Heart right ventricle (tissue), 16 donors: ENCODE measurements at places on chromosomes 12 and 14. TPM values are rescaled to one million over a fixed set of nuclear protein-coding genes. Genes with fewer than 3 reads are reported as not detected.

GRCh38 chr12:6959058-6959804, 8.1 kb downstream of the PTPN6 start:
- no peaks in the 10 kb centered on the region for H3K27me3 ChIP-seq
- no peak for DNase-seq
- H3K4me1 ChIP-seq: peaks cover 56% of the 10 kb centered on the region
- H3K4me3 ChIP-seq: peak overlapping the region; percentile 43
- no peaks in the 10 kb centered on the region for H3K36me3 ChIP-seq

GRCh38 chr14:91140672-91141071, 26.8 kb downstream of the DGLUCY start:
- no peaks in the 10 kb centered on the region for H3K27me3 ChIP-seq
- H3K4me3 ChIP-seq: no peak overlapping the region
- peaks cover 30% of the 10 kb centered on the region for H3K4me1 ChIP-seq
- no peak for DNase-seq
- no peak overlapping the region for H3K27ac ChIP-seq

LGMN gene
- 92.7 TPM for total RNA-seq

DNA sequence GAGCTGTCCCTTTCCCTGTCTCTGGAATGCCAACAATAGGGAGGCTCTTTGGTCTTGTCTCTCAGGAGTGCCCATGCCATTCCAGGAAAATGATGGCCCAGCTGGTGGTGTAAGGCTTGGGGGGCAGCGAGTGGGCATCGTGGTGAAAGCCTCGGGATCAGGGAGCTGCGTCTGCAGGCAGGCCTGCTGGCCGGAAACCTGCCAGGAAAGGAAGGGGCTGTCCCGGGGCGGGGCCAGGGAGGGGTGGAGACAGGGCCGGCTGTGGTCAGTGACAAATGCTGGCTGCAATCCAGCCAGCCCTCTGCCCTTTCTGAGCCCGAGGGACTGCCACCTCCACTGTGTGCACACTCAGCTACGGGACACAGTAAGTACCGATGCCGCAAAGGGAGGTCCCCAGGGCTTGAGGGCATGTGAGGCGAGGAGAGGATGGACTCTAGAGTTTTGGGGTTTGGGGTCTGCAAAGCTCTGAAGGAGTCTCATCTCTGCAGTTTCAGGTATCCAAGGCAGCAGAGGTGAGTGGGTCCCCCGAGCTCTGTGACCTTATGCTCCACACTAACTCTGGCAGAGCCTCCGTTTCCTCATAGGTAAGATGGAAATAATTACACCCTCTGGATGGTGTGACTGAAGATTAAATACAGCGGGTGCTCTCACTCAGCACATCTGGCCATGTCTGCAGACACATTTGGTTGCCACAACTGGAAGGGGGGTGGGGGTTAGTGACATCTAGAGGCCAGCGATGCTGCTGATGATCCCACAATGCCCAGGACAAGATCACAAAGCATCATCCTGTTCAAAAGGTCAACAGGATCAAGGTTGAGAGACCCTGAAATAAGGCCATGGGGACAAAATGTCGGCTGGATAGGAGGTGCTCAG, at the start of gene SERPINA5:
SERPINA5 (plus strand) TSS at position 300 of the 873 bp plus-strand sequence. CDS start 5,937 bp downstream, outside the sequence.
- no peak within 1 kb of the TSS for H3K27ac ChIP-seq
- H3K4me3 ChIP-seq: no peak within 1 kb of the TSS
- no peaks in the 10 kb centered on the region for H3K4me1 ChIP-seq
- peak; percentile 32 for DNase-seq

DNA sequence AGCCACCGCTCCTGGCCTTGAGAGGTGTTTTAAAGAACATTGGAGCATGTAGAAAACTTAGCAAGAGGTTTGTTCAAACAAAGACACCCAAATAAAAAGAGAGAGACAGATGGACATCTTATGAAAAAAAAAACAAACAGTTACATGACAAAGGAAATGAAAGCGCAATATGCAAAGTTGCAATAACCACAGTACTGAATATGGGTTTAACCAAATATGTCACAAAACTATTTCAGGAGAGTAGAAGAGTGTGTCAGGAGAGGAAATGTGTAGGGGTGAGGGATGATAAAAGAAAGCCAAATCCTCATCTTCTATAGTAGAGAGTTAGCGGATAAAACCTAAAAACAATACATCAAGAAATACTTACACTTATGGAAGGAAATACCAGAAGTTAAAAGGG, 98.4 kb downstream of the GTF2A1 start:
- DNase-seq: no peak
- no peaks in the 10 kb centered on the region for H3K4me1 ChIP-seq
- H3K27ac ChIP-seq: no peak overlapping the region
- H3K27me3 ChIP-seq: no peaks in the 10 kb centered on the region

- H3K4me1 ChIP-seq: no peaks in the 10 kb centered on the region
- no peaks in the 10 kb centered on the region for H3K27me3 ChIP-seq
- H3K36me3 ChIP-seq: no peaks in the 10 kb centered on the region
- no peak overlapping the region for H3K4me3 ChIP-seq
- no peak for DNase-seq
- no peak overlapping the region for H3K27ac ChIP-seq
These were observed 25.0 kb upstream of the APPL2 start for GRCh38 chr12:105261010-105261409.

GRCh38 chr12:47773858-47774580, 981 bp downstream of the SLC48A1 start:
- no peaks in the 10 kb centered on the region for H3K27me3 ChIP-seq
- DNase-seq: no peak
- peaks cover 65% of the 10 kb centered on the region for H3K4me1 ChIP-seq

GRCh38 chr14:73058922-73059673, 764 bp downstream of the RBM25 start:
- DNase-seq: no peak
- peak overlapping the region; percentile 79 for H3K4me3 ChIP-seq
- peaks cover 5% of the 10 kb centered on the region for H3K4me1 ChIP-seq
- H3K27ac ChIP-seq: peak overlapping the region; percentile 65
- H3K36me3 ChIP-seq: no peaks in the 10 kb centered on the region

TWF1 gene
- 19.7 TPM for total RNA-seq

GRCh38 chr14:23382276-23382675, 5.4 kb downstream of the CMTM5 start:
- no peak overlapping the region for H3K4me3 ChIP-seq
- no peak for DNase-seq
- H3K27ac ChIP-seq: no peak overlapping the region
- no peaks in the 10 kb centered on the region for H3K27me3 ChIP-seq
- H3K4me1 ChIP-seq: no peaks in the 10 kb centered on the region

DNA sequence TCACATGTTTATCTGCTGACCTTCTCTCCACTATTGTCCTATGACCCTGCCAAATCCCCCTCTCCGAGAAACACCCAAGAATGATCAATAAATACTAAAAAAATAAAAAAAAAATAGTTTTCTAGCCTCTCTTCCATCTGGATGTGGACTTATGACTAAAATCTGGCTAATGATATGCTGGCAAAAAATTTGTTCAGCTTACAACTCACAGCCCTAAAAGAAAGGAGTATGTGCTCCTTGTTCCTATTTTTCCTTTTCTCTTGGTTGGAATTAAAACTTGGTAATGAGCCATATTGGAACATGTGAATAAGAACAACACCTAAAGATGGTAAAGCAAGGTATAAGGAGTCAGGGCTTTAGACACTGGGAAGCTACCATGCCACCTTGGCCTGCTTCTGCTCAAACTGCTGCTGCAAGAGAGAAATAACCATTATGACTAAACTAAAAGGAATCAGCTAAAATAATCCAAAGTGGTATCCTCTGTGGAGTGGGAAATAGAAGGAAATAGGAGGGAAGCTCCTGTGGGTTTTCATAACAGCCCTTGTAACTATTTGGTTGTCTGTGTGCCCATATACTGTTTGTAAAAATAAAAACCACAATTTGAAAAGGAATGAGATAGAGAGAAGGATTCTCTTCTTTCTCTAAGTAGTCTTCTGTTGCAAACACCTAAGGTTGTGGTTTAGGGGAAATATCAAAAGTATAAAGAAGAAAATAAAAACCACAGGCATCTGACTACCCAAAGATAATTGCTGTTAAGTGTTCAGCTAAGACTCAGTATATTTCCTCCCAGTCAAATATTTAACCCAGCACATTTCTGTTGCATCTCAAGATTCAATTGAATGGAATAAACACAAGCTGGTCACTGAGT, 53.8 kb downstream of the SDR9C7 start:
- H3K36me3 ChIP-seq: no peaks in the 10 kb centered on the region
- no peak overlapping the region for H3K4me3 ChIP-seq
- peaks cover 6% of the 10 kb centered on the region for H3K4me1 ChIP-seq
- H3K27me3 ChIP-seq: no peaks in the 10 kb centered on the region

ACSM4 gene
- not detected for total RNA-seq

OAS1 gene
- 17.2 TPM for total RNA-seq

- peaks cover 15% of the 10 kb centered on the region for H3K27me3 ChIP-seq
- no peak for DNase-seq
- H3K27ac ChIP-seq: no peak overlapping the region
- no peaks in the 10 kb centered on the region for H3K4me1 ChIP-seq
These were observed 1.4 kb downstream of the SERPINA9 start for GRCh38 chr14:94474581-94475031.

DNA sequence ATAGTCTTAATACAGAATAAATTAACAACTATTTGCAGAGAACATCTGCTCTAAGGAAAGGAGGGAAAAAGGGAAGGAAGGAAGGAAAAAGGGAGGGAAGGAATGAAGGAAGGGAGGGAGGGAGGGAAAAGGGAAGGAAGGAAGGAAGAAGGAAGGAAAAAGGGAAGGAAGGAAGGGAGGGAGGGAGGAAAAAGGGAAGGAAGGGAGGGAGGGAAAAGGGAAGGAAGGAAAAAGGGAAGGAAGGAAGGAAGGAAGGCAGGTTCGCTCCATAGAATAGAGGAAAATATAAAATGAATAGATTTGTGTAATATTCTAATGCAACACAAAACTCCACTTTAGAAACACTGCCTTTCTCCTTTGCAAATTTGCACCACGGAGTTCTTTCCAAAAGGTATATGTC, 16.6 kb downstream of the KICS2 start:
- no peaks in the 10 kb centered on the region for H3K36me3 ChIP-seq
- no peaks in the 10 kb centered on the region for H3K27me3 ChIP-seq
- DNase-seq: no peak
- H3K27ac ChIP-seq: no peak overlapping the region

TEX52 gene
- not detected for total RNA-seq

KERA gene
- total RNA-seq: not detected

DNA sequence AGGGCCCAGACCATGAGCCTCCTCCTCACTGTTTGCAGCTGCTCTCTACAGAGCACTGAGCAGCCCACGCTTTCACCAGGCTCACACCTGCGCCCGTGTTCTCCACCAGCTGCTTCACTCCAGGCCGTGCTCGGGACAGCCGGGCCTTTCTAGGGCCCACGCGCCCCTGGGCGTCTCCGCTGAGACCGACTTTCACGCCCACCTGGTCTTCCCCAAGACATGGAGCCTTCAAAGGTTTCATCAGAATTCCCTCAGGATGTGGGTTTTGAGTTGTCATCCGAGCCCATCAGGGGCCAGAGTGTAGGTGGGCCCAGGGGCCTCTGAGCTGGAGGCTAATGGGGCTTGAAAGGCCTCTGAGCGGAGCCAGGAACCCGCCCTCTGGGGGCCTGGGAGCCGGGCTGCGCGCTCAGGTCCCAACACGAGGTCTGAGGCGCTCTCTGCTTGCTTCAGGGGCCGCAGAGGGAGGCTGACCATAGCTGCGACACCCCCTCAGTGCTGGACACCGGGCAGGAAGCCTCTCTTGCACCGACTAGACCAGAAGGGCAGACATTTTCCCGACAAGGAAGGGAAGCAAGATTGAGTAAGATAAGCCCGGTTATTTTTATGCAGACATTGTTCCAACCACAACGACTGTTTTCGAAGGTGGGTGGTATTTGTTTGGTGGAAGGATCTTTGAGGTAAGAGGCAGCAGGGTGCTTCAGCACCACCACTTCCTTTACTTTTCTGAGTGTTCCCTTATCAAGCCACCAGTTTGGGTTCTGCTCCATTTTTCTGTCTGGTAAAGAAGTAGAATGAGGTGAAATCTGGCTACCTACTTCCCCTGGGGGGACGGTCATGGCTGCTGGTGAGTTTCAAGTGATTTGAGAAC, 125.0 kb upstream of the FUT8 start:
- no peaks in the 10 kb centered on the region for H3K27me3 ChIP-seq
- peaks cover 11% of the 10 kb centered on the region for H3K4me1 ChIP-seq
- no peaks in the 10 kb centered on the region for H3K36me3 ChIP-seq
- no peak for DNase-seq
- H3K4me3 ChIP-seq: no peak overlapping the region

PLEKHG7 gene
- not detected for total RNA-seq

NELL2 gene
- 0.90 TPM for total RNA-seq

RND1 gene
- 3.3 TPM for total RNA-seq

CMKLR1 gene
- 7.4 TPM for total RNA-seq

GLIPR1 gene
- 12.8 TPM for total RNA-seq

DNA sequence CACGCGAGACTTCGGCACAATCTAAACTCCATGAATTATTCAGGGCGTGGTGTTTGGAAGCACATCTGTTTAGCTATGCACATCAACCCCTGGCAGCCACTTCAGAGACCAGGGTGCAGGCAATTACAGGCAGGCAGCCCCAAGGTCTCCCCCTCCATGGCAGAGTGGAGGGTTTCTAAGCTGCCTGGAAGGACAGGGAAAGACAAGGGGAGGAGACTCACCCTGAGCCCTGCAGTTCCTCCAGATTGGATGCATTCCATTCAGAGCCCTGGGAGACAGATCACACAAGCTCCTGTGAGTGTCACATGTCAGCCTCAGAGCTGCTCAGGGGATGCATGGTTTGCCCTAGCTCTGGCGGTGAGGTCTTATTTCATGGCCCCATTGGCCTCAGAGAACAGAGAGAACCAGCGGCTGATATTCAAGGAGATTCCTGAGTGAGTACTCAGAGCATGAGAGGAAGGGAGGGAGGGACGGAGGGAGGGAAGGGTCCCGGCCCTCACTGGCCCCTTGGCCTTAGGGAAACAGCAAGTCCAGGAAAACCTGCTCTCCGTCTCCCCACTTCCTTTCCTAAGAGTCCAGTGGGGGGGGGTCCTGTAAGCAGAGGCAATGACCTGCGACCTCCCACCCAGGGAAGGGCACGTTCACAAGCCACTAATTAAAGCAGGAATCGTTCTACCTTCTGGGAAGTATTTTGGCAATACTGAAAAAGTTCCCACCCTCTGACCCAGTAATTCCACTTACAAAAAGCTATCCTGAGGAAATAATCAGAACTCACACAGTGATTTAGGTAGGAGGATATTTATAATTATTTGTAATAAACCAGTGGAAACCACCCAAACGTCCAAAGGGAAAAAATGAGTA, 55.1 kb downstream of the SSH1 start:
- peak overlapping the region; percentile 88 for H3K27ac ChIP-seq
- DNase-seq: no peak
- peaks cover 89% of the 10 kb centered on the region for H3K4me1 ChIP-seq
- H3K36me3 ChIP-seq: peaks cover 98% of the 10 kb centered on the region
- peak overlapping the region; percentile 9 for H3K4me3 ChIP-seq

GRCh38 chr12:104506676-104507401, 50.1 kb downstream of the CHST11 start:
- no peak overlapping the region for H3K27ac ChIP-seq

- H3K4me1 ChIP-seq: peaks cover 53% of the 10 kb centered on the region
- H3K27me3 ChIP-seq: no peaks in the 10 kb centered on the region
- H3K36me3 ChIP-seq: no peaks in the 10 kb centered on the region
- DNase-seq: no peak
- no peak overlapping the region for H3K27ac ChIP-seq
These were observed 83.4 kb downstream of the PDE3A start for GRCh38 chr12:20451761-20452160.

WNT1 gene
- not detected for total RNA-seq

- H3K27me3 ChIP-seq: no peaks in the 10 kb centered on the region
- H3K27ac ChIP-seq: peak overlapping the region; percentile 84
- no peaks in the 10 kb centered on the region for H3K36me3 ChIP-seq
- DNase-seq: peak; percentile 72
- H3K4me1 ChIP-seq: peaks cover 76% of the 10 kb centered on the region
These were observed 87.0 kb downstream of the SAMD4A start for GRCh38 chr14:54653712-54654469.

- no peak overlapping the region for H3K4me3 ChIP-seq
- H3K27me3 ChIP-seq: no peaks in the 10 kb centered on the region
These were observed 16.4 kb upstream of the NUDT4 start for GRCh38 chr12:93361151-93361919.
